ENCODE measurements at places on chromosomes 16 and 17. TPM values are rescaled to one million over a fixed set of nuclear protein-coding genes. Genes with fewer than 3 reads are reported as not detected.

The KRTAP2-1 gene
- total RNA-seq: not detected

The GALR2 gene
- not detected for total RNA-seq

The C17orf107 gene
- total RNA-seq: 5.7 TPM

The DNAI2 gene
- 0.42 TPM for total RNA-seq

The KRTAP4-3 gene
- not detected for total RNA-seq

GRCh38 chr17:44807093-44807816 lies 22.8 kb downstream of the GJC1 start:
- no peak overlapping the region for H3K27ac ChIP-seq
- H3K27me3 ChIP-seq: peaks cover 4% of the 10 kb centered on the region
- DNase-seq: no peak
- H3K36me3 ChIP-seq: no peaks in the 10 kb centered on the region
- no peaks in the 10 kb centered on the region for H3K4me1 ChIP-seq
- no peak overlapping the region for H3K4me3 ChIP-seq

- H3K27ac ChIP-seq: peak overlapping the region; percentile 10
- H3K36me3 ChIP-seq: peaks cover 4% of the 10 kb centered on the region
- H3K4me3 ChIP-seq: no peak overlapping the region
- DNase-seq: no peak
- peaks cover 14% of the 10 kb centered on the region for H3K4me1 ChIP-seq
Observed at GRCh38 chr17:73474370-73474988, 162.7 kb upstream of the CDC42EP4 start.

- H3K4me1 ChIP-seq: no peaks in the 10 kb centered on the region
- no peaks in the 10 kb centered on the region for H3K36me3 ChIP-seq
- DNase-seq: no peak
- peaks cover 21% of the 10 kb centered on the region for H3K27me3 ChIP-seq
Observed at GRCh38 chr16:51039638-51040331, 111.3 kb downstream of the SALL1 start.

GRCh38 chr17:40956401-40957254 lies 10.1 kb downstream of the KRT39 start:
- peaks cover 6% of the 10 kb centered on the region for H3K27me3 ChIP-seq
- H3K4me3 ChIP-seq: no peak overlapping the region
- no peak overlapping the region for H3K27ac ChIP-seq

- DNase-seq: no peak
- H3K36me3 ChIP-seq: no peaks in the 10 kb centered on the region
- H3K4me1 ChIP-seq: no peaks in the 10 kb centered on the region
- peaks cover 6% of the 10 kb centered on the region for H3K27me3 ChIP-seq
Observed at GRCh38 chr16:83100679-83101078, 473.9 kb downstream of the CDH13 start.

DNA sequence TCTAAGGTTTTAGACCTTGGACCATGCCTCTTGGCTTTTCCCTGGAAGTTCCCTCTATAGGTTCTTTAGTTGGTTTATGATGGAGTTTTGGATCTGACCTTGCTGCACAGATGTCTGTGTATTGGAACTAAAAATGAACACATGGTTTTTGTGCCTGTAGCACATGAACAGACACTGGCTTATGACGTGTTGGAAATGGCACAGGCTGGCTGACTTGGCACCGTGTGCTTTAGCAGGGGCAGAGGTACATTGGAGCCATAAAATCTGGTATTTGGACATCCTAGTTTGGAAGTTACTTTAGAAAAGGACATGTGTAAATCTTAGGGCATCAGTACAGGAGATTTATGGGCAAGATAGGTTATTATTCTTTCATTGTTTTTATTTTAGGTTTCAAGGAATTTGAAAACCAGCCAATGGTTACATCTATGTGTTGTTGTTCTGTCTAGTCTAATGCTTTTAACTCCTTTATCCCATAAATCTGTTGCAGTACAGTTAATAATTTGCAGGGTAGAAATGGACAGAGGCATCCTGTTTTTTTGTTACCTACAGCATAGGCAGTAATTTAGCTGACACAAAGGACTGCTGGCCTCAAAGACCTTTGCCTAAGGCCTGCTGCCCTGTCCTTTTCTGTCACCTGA lies 6.0 kb downstream of the SOCS7 start:
- H3K27ac ChIP-seq: no peak overlapping the region
- H3K4me3 ChIP-seq: no peak overlapping the region
- peaks cover 11% of the 10 kb centered on the region for H3K36me3 ChIP-seq

DNA sequence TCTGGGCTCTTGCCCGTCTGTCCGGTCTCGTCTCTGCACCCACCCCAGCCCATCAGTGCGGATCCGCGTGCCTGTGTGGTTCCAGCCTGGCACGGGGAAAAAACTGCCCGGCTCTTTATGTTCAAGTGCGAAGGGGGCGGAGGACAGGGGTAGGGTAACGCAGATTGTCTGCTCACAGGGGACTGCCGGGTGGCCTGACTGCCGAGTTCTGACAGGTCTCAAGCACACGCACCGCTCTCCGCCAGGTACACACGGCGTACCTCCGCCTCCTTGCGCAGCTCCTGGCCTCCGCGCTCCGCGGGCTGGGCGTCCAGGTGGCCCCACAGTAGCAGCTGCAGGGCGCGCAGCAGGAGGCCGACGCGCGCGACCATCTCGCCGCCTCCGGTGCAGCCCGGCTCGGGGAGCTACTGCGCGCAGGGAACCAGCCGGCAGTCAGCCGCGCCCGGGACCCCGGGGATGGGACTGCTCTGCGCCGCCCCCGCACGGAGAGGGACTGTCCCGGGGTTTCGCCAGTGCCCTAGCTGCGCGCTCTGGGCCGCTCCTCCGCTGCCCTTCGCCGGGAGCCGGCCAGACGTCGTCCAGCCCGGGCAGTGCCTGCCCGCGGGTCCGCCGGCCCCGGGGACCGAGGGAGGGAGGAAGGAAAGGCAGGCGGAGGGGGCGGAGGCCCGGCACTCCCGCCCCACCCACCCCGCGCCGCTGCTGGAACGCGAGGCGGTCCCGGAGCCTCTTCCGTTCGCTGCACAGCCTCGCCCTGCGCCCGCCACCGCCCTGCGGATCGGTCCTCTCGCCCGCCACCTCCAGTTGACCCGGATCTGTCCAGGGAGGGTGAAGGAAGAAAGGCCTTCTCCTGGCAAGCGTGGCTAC lies at the start of gene MMP28:
MMP28 (minus strand) TSS at position 635 of the 864 bp plus-strand sequence; CDS start at position 371, 264 bp downstream.
- peaks cover 8% of the 10 kb centered on the region for H3K27me3 ChIP-seq
- H3K36me3 ChIP-seq: no peaks in the 10 kb centered on the region
- peak; percentile 31 for DNase-seq
- peak within 1 kb of the TSS; percentile 44 for H3K27ac ChIP-seq
- H3K4me1 ChIP-seq: peaks cover 41% of the 10 kb centered on the region
- H3K4me3 ChIP-seq: peak within 1 kb of the TSS; percentile 85

GRCh38 chr17:66296289-66296725 lies 6.1 kb upstream of the PRKCA start:
- no peak for DNase-seq
- peaks cover 17% of the 10 kb centered on the region for H3K4me1 ChIP-seq
- no peaks in the 10 kb centered on the region for H3K27me3 ChIP-seq
- H3K4me3 ChIP-seq: no peak overlapping the region
- no peaks in the 10 kb centered on the region for H3K36me3 ChIP-seq

GRCh38 chr16:87604634-87605111 lies 2.4 kb downstream of the JPH3 start:
- peaks cover 6% of the 10 kb centered on the region for H3K4me1 ChIP-seq
- H3K27me3 ChIP-seq: peaks cover 54% of the 10 kb centered on the region
- no peak overlapping the region for H3K4me3 ChIP-seq

- H3K27me3 ChIP-seq: peaks cover 9% of the 10 kb centered on the region
- no peak overlapping the region for H3K4me3 ChIP-seq
- no peak overlapping the region for H3K27ac ChIP-seq
- no peaks in the 10 kb centered on the region for H3K4me1 ChIP-seq
Observed at GRCh38 chr16:79372503-79373184, 227.9 kb downstream of the MAF start.

DNA sequence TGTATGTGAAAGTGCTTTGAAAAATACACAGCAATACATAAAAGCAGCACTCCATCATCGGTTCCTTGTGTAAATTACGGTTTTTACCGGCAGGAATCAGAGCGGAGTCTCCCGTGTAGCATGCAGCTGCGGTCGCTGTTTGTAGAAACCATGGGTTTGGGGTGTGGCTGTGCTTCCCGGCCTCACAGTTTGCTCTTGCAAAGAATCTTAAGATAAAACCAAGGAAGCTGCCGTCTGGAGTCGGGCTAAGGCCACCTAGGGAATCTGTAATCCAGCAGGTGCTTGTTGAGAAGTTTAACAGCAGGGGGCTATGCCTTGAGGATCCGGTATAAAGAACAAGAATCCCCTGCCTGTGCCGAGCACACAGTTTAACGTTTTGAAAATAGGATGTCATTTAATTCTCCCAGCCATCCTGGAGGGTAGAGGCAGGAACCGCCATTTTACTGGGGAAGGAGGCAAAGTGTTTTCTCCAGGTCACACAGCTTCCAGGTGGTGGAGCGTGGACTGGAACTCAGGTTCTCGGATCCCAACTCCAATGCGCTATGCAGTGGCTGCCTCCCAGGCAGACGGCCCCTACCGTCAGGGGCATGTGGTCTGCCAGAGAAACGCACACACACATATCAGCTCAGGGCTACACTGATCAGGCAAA lies 6.0 kb upstream of the TLCD3A start:
- H3K27me3 ChIP-seq: no peaks in the 10 kb centered on the region
- H3K4me3 ChIP-seq: no peak overlapping the region
- H3K27ac ChIP-seq: no peak overlapping the region
- no peaks in the 10 kb centered on the region for H3K4me1 ChIP-seq
- H3K36me3 ChIP-seq: no peaks in the 10 kb centered on the region

DNA sequence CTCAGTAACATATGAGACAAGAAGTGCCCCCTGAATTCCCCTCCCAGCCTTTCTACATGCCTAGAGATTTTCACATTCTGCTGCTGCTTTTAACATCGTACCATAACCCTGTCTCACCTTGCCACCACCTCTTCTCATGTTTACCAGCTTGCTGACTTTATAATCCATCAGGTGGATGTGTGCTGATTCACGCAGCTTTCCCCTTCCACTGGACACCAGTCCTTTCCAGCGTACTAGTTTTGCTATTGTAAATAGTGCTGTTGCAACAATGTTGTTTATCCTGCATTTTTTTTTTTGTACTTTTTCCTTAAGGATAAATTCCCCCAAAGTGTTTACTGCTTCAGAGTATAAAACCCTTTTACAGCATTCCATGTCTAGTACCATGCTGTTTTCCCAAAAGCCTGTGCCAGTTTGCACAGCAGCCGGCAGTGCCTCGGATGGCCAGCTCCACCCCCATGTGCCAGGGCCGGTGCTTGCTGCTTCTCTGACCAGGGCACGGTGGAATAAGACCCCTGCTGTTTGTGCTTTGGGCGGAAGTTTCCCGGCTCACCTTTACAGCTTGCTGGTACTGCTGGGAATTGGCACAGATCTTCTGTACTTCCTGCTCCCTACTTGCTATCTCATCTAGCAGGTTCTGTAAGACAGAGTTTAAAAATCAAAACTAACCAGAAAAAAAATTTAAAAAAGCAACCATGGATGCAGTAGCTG lies 41.3 kb downstream of the UBN1 start:
- H3K4me1 ChIP-seq: peaks cover 5% of the 10 kb centered on the region
- H3K4me3 ChIP-seq: no peak overlapping the region
- peak overlapping the region; percentile 48 for H3K27ac ChIP-seq

All from naive thymus-derived CD8-positive, alpha-beta T cell (primary cell).